ENCODE measurements at places on chromosomes 6 and 20.

DNA sequence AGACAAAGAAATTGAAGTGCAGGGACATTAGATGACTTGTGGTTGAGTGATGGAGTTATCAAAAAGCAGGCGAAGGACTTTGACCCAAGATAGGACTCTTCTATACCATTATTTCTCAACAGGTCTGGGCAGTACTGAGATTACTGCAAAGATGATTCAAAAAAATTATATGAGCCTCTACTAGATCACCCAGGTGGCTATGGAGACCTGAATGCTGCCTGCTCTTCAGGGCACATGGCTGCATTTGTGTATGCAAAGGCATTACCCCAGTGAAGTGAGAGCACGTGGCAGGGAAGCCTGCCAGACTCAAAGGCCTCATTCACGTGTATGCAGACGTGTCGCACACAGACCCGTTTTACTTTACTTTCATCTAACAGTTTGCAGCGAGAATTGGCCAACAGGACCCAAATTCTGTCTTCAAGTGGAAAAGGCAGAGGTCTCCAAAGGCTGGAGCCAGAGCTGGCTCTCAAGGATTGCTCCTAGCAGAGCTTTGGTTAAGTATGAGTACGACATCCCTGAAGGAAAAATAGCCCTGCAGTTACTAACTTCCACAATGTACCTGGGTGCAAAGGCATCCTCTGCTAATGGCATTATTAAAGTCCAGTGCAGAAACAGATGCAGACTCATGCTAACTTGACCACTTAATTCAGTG, 113.8 kb upstream of the ARMC2 start:
- DNase-seq, result no peak

DNA sequence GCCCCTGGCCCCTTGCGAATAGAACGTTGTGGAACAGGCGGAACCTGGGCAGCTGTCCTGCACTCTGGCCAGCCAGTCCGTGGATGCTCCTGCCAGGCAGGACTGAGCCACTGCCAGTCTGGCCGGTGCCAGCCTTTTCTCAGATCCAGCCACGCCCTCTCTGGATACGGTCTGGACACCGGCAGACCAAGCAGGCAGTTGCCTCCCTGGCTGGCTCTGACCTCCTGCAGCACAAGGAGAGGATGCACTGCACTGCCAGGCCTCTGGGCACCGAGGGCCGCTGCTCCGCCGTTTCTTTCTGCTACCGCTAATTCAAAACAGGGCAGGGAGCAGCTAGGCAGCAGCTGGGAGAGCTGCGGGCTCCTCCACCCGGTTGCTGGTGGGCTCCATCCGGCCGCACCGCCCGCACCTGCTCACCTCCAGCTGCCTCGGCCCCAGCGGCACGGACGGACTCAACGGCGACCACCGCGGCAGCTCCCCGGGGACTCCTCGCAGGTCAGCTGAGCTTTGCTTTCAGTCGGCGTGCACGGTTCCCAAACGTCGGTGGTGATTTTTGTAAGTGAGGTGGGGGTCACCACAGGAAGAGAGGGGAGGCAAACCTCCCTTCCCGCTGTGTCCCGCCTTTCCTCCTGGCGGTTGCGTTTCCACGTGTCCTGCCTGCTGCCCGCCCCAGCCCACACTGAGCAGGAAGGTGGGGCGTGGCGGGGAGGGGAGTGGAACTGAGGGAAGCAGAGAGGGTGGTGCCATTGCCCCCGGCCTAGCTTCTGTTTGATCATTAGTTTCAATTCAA, 30.3 kb upstream of the AFDN start:
- DNase-seq, result no peak

- DNase-seq, result no peak
These were observed 9.1 kb upstream of the YTHDF1 start for GRCh38 chr20:63225082-63225454.

- no peak for DNase-seq
These were observed 311.6 kb downstream of the BMP7 start for GRCh38 chr20:56954797-56955196.

- no peak for DNase-seq
These were observed 74.7 kb downstream of the EYA4 start for GRCh38 chr6:133315811-133316210.

DNA sequence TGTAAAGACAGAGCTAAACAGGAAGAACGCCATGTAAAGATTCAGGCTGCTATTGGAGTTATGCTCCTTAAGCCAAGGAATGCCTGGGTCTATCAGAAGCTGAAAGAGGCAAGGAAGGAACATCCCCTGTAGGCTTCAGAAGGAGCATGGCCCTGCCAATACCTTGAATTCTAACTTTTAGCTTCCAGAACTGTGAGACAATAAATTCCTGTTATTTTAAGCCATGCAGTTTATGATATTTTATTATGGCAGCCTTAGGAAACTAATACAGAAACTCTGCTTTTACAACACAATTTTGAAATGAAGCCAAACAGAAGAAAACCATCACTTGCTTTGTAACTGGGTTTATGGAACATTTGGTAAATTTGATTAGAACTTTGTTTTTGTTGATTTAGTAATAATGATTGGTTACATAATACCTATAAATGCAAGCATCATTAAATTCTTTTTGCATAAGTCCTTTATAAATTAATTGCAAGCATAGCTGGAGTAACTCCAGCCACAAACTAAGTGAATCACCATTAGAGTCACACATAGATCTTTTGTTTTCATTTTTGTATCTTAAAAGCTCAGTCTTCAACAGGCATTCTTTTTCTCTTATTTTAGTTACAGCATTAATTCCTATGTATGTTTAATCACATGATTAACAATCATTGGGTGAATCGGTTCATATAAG, 33.5 kb upstream of the TSPYL1 start:
- DNase-seq, result no peak

GRCh38 chr6:156779206-156780094, 2.3 kb downstream of the ARID1B start:
- peak; percentile 22 for DNase-seq

- no peak for DNase-seq
These were observed 19.6 kb downstream of the SOBP start for GRCh38 chr6:107509506-107509905.

GRCh38 chr6:81636930-81637568, 115.4 kb downstream of the TENT5A start:
- no peak for DNase-seq

Measured in T-cell (primary cell).